ENCODE measurements at places on chromosomes 1 and 21. TPM values are rescaled to one million over a fixed set of nuclear protein-coding genes. Genes with fewer than 3 reads are reported as not detected.

- no peaks in the 10 kb centered on the region for H3K36me3 ChIP-seq
- no peak overlapping the region for H3K4me3 ChIP-seq
- H3K27ac ChIP-seq = no peak overlapping the region
- H3K27me3 ChIP-seq = peaks cover 11% of the 10 kb centered on the region
- no peak for DNase-seq
Observed at GRCh38 chr1:84635429-84635828, 54.8 kb downstream of the SSX2IP start.

DNA sequence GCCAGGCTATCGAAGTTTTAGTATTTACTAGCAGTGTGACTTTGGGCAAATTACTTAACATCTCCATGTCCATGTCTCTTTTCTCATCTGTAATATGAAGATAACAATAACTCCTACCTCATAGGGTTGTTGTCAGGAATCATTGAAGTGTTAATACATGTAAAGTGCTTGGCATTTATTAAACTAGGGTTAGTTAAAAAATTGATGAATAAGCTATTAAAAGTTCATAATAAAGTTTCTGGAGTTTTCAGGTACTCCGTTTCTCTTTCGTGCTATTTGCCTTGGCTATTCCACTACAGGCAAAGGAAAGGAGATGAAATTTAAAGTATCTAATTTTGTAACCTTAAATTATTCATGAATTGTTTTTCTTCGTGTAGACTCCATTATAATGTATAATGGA, 16.7 kb downstream of the LRRC8D start:
- no peak overlapping the region for H3K27ac ChIP-seq
- no peak overlapping the region for H3K4me3 ChIP-seq
- peaks cover 20% of the 10 kb centered on the region for H3K4me1 ChIP-seq
- no peaks in the 10 kb centered on the region for H3K36me3 ChIP-seq
- H3K27me3 ChIP-seq = peaks cover 2% of the 10 kb centered on the region

- DNase-seq = no peak
- H3K27ac ChIP-seq = no peak overlapping the region
- no peaks in the 10 kb centered on the region for H3K27me3 ChIP-seq
- peaks cover 21% of the 10 kb centered on the region for H3K4me1 ChIP-seq
- peaks cover 32% of the 10 kb centered on the region for H3K36me3 ChIP-seq
- no peak overlapping the region for H3K4me3 ChIP-seq
Observed at GRCh38 chr1:156230473-156230837, 11.5 kb upstream of the BGLAP start.

GRCh38 chr1:221829327-221830015, 87.6 kb upstream of the DUSP10 start:
- no peaks in the 10 kb centered on the region for H3K27me3 ChIP-seq
- peaks cover 31% of the 10 kb centered on the region for H3K36me3 ChIP-seq
- peaks cover 87% of the 10 kb centered on the region for H3K4me1 ChIP-seq
- peak overlapping the region; percentile 58 for H3K4me3 ChIP-seq

DNA sequence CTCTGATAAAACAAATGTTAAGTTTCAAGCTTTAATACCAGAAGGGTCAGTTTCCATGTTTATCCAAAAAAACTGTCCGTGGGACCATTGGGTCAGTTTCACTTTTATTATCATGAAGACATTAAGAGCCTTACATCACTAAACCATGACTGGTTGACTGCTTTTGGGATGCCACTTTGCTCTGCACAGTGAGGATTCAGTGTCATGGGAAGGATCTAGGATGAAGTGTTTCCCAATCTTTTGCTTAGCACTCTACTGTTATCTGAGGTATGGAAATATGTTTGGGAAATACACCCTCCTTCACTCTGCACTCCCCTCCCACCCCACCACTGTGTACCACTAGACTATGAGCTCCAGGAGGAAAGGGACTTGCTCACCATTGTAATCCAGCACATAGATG, 16.3 kb downstream of the RPS6KC1 start:
- H3K4me3 ChIP-seq = no peak overlapping the region
- DNase-seq = no peak
- H3K27me3 ChIP-seq = no peaks in the 10 kb centered on the region
- peaks cover 20% of the 10 kb centered on the region for H3K4me1 ChIP-seq
- H3K27ac ChIP-seq = no peak overlapping the region

DNA sequence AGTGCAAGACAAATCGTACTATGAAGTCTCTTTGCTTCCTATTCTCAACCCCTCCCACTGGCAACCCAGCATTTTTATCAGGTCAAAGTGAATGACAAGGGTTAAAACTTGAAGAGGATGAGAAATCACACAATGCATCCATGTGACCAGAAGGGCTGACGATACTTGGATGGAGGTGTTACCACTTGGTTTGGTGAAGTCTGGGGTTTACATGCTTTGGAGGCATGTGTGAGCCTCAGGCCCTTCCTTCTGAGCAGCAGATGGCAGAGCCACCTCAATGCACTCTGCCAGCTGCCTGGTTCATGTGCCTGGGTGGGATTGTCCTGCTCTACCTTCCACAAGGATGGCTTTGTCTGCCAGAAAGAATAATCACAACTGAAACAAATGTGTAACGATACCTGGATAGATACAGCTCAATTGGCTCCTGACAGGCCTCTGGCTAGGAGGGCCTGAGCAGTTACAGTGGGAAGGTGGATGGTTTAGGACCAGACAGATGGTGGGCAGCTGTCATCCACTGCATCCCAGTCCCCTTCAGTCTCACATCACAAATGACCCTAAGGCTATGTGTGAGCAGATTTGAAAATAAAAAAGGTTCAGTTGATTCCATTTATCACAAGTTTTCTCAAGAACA, 51.5 kb upstream of the CNIH3 start:
- no peak overlapping the region for H3K4me3 ChIP-seq
- no peak overlapping the region for H3K27ac ChIP-seq
- no peaks in the 10 kb centered on the region for H3K4me1 ChIP-seq
- peaks cover 3% of the 10 kb centered on the region for H3K27me3 ChIP-seq

GRCh38 chr1:27006683-27007082, 6.0 kb downstream of the TENT5B start:
- DNase-seq = no peak
- H3K4me1 ChIP-seq = no peaks in the 10 kb centered on the region
- peaks cover 22% of the 10 kb centered on the region for H3K27me3 ChIP-seq
- no peak overlapping the region for H3K4me3 ChIP-seq
- H3K36me3 ChIP-seq = no peaks in the 10 kb centered on the region

DNA sequence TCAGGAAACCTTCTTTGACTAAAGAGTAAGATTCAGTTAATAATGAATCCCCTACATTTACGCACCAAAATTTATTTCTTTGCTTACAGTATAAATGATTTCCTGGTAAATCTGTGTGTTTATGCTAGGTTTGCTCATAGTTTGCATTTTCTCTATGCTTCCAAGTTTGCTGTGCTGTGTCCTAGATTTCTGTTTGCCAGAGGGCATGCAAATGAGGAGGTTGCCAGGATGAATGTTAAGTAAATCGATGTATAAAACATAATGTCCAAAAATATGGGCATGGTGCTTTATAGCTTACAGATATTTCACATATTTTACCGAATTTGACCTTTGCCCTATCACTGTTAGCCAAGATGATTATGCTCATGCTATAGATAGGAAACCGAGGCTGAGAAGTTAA, 63.8 kb downstream of the TBX19 start:
- H3K4me3 ChIP-seq = no peak overlapping the region
- peaks cover 22% of the 10 kb centered on the region for H3K36me3 ChIP-seq
- peaks cover 57% of the 10 kb centered on the region for H3K4me1 ChIP-seq
- DNase-seq = no peak
- H3K27ac ChIP-seq = no peak overlapping the region

DNA sequence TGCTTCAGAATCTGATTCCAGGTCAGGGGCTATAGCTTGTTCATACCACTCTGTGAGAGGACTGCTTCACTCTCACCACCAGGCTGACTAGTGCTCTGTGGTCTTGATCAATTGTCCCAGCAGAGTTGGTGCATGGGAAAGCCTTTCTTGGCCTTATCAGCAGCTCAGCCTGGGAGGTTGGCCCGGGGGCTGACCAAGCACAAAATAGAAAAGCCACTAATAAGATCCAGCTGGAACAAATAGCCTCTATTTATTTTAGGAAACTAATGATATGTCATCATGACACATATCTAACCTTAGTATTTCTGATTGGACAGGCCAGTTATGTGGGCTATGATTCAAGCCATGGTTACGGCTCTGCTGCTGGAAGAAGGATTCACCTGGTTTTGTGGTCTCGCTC, 134.2 kb downstream of the GDAP2 start:
- H3K4me3 ChIP-seq = no peak overlapping the region
- H3K27me3 ChIP-seq = peaks cover 5% of the 10 kb centered on the region
- H3K27ac ChIP-seq = no peak overlapping the region
- no peaks in the 10 kb centered on the region for H3K36me3 ChIP-seq
- no peaks in the 10 kb centered on the region for H3K4me1 ChIP-seq

DNA sequence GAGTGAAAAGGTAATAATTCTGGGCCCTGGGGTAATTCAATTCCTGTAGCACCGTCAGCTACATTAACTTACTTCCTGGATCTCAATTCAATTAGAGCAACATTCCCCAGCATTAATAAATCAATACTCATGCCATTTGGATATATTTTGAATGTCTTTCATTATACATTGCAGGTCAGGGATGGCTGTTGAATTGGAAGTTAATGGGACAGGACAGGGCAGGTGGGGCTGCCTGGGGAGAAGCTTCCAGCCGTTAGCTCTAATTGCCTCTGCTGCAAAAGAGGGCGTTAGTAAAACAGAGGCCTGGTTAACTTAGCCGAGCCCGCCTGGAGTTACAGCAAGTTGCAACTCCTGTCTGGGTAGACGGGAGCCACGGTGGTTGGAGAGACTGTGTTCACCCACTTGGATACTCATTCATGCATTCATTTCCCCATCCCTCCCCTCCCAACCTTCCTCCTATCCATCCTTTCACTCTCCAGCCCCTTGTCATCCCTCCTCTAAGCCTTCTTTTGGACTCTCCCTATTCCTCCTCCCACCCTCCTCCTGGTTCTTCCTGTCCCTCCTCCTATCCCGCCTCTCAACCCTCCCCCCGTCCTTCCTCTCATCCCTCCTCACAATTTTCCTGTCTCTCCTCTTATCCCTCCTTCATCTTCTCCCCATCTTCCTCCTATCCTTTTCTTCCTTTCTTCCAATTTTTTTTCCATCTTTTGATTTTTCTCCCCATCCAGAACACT, 137.6 kb upstream of the RUNX3 start:
- peaks cover 9% of the 10 kb centered on the region for H3K27me3 ChIP-seq
- H3K4me3 ChIP-seq = no peak overlapping the region
- H3K4me1 ChIP-seq = peaks cover 29% of the 10 kb centered on the region
- DNase-seq = no peak
- no peak overlapping the region for H3K27ac ChIP-seq
- H3K36me3 ChIP-seq = no peaks in the 10 kb centered on the region

DNA sequence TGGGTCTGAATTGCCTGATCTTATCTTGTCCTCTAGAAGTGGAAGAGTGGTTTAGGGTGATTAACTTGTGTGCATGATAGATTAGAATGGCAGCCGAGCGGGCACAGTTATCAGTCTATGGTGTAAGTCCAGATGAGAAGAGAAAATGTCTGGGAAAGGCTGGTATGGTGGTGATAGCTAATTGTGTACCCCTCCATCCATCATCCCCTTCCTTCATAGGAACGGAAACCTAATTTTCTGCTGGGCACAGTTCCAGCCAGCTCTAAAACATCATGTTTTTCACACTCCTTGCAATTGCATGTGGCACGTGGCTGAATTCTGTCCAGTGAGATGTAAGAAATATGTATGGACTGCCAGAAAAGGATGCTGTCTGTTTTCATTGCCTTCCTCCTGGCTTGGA, 40.9 kb upstream of the ZP4 start:
- no peaks in the 10 kb centered on the region for H3K4me1 ChIP-seq
- no peak overlapping the region for H3K27ac ChIP-seq
- H3K4me3 ChIP-seq = no peak overlapping the region

DNA sequence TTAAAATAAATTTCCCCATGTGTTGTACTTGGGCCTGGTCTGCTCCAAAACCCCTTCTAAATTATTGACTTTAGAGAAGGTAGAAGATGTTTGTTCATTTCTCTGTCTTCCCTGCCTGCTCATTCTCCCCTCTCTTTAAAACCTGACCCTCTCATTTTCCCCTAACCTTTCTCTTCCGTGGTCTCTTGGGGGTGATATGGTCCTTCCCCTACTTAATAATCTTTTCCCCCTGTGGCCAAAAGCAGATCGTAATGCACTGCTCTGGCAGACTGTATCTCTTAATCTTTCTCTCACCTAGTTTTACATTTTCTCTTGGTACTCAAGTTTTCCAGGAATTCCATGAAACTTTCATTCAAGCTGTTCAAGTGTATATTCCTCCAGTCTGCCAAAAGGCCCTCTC, 301.7 kb downstream of the TTLL7 start:
- H3K4me3 ChIP-seq = no peak overlapping the region
- H3K4me1 ChIP-seq = peaks cover 30% of the 10 kb centered on the region
- DNase-seq = no peak

DNA sequence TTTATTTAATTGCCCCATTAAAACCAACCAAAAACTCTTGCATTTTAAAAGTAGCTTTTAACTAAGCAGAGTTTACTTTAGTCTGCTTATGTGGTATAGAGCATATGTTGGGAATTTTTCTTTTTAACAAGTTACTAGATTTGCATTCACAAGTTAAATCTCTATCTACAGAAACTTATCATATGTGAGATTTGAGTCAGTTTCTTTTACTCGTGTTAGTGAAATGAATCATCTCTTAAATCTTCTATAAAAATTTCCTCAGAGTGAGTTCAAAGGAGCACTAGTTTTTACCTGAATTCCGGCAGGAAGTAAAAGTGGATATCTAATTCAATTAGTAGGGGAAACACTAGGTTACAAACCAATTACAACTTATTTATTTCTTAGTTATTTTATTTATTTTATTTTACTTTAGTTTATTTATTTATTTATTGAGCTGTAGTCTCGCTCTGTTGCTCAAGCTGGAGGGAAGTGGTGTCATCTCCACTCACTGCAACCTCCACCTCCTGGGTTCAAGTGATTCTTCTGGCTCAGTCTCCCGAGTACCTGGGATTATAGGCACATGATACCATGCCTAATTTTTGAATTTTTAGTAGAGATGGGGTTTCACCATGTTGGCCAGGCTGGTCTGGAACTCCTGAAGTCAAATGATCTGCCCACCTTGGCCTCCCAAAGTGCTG, 1609.6 kb upstream of the B3GALT2 start:
- H3K36me3 ChIP-seq = no peaks in the 10 kb centered on the region
- H3K4me1 ChIP-seq = no peaks in the 10 kb centered on the region
- H3K27me3 ChIP-seq = no peaks in the 10 kb centered on the region
- H3K4me3 ChIP-seq = no peak overlapping the region
- H3K27ac ChIP-seq = no peak overlapping the region
- DNase-seq = no peak

- H3K27ac ChIP-seq = no peak overlapping the region
- DNase-seq = no peak
- H3K4me3 ChIP-seq = no peak overlapping the region
- H3K27me3 ChIP-seq = no peaks in the 10 kb centered on the region
Observed at GRCh38 chr1:58982259-58982998, 198.6 kb upstream of the JUN start.

DNA sequence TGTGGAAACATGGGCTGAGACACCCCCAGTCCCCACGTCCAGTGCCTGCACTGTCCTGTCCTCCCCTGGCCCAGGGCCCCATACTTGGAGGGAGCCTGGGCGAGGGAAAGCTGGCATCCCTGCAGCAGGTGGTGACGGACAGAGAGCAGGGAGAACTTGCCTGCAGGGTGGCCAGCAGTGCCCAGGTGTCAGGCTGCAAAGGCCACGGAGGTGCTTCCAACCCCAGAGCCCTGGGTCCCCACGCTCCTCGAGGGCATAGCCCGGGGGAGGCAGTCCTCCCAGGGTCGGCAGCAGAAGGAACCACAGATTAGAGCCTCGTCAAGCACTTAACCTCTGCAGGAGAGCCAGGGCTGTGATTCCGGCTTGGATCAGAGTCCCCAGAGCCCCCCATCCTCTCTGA, 77.5 kb downstream of the ARHGEF16 start:
- H3K27ac ChIP-seq = no peak overlapping the region
- no peaks in the 10 kb centered on the region for H3K36me3 ChIP-seq
- no peak for DNase-seq
- H3K4me3 ChIP-seq = no peak overlapping the region

The ARTN gene
- 0.23 TPM for total RNA-seq

The HSD3B2 gene
- not detected for total RNA-seq

The CLDN8 gene
- total RNA-seq = not detected

The SEC16B gene
- not detected for total RNA-seq

Measured in activated CD8-positive, alpha-beta T cell treated with anti-CD3 and anti-CD28 coated beads, Interleukin-2, amount 10 ng/mL, durations not matched to agents 7 days and 5 days (primary cell).